NCI-H524 treated with DMSO at 0.1 percent for 48 hours (cell line): ENCODE measurements at places on chromosomes 16 and 17.

DNA sequence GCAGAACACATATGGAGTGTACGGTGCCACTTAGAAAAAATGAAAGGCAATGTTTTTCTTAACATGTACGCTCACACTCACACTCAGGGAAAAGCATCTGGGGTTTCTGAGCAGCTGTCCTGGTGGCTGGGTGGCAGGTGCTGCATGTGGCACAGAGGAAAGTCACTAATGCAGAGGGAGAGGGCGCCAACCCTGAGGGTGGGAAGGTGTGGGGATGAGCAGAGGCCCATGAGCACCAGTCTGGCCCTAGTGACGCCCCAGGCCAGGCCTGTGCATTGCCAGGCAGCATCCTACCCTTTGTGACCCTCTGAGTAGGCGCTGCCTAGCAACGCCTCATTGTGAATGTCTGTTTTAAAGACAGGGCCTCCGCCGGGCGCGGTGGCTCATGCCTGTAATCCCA is 19.1 kb upstream of the LCMT1 start:
- no peak for DNase-seq

GRCh38 chr17:70070305-70071027 is 4.6 kb upstream of the KCNJ16 start:
- DNase-seq = no peak

- no peak for DNase-seq
Observed at GRCh38 chr17:68602289-68602688, 1.1 kb upstream of the FAM20A start.

GRCh38 chr16:3866703-3867431 is 13.6 kb downstream of the CREBBP start:
- no peak for DNase-seq

GRCh38 chr17:58020401-58020800 is 13.4 kb upstream of the SRSF1 start:
- no peak for DNase-seq

DNA sequence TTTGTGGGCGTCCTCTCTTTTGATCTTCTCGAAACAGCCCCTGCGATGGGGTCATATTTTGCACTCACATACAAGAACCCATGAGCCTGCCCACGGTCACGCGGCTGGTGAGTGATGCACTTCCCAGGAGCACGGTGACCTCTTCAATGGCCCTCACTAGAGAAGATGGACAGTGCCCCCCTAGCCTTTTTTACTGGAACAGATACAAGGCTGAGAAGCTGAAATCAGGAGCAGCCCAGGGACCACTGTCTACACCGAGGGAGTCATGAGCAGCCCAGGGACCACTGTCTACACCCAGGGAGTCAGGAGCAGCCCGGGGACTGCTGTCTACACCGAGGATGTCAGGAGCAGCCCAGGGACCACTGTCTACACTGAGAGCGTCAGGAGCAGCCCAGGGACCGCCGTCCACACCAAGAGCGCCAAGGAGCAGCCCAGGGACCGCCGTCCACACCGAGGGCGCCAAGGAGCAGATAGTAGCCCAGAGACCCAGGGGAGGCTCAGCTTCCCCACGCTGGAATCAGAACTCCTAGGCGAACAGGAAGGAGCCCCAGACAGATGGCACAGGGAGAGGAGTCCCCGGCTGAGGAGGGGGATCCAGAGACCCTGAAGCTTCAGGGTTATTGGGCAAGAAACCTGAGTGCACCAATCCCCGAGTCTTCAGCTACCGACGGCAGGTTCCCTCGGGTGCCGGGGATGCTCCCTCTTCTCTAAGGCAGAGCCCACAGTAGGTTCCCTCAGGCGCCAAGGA is 23.7 kb downstream of the ACSF3 start:
- no peak for DNase-seq
